ENCODE measurements at places on chromosomes 6 and 20. TPM values are rescaled to one million over a fixed set of nuclear protein-coding genes. Genes with fewer than 3 reads are reported as not detected.
A peak's percentile ranks its signal among the peaks of the same experiment; 100 is the strongest.

- no peak for ATAC-seq
Measured at GRCh38 chr6:127058027-127058426, 60.4 kb upstream of the RSPO3 start.

DNA sequence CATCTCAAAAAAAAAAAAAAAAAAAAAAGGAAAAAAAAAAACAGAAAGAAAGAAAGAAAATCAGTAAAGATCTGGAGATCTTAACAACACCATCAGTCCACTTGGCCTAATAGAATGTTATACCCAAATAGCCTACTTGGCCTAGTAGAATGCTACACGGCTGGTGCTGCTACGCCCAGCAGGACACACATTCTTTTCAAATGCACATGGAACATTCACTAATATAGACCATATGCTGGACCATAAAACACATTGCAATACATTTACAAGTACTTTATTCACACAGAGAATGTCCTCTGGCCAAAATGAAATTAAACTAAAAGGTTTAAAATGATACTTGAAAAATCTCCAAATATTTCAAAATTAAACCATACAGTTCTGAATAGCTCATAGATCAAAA is 80.0 kb upstream of the TNFAIP3 start:
- ATAC-seq, result no peak

The NRSN1 gene
- total RNA-seq, result 0.15 TPM

DNA sequence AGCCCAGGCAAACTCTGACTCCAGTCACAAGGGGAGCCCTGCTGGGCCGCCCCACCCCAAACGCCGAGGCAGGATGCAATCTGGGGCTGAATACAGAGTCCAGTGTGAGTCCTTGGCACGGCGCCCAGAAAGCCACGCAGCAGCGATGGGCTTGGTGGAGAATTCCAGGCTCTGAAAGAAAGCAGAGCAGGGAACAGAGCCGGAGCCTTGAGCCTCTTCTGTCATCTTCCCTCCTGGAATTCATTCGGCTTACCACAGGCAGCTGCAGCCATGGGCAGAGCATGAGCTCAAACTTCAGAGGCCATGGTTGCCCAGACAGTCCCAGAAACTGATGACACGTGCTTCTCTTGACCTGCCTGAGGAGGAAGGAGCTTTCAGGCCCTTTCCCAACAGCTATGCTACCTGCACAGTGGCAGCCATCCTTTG is 441.1 kb upstream of the JARID2 start:
- ATAC-seq, result peak; percentile 69

The TINAG gene
- total RNA-seq, result not detected

- no peak for ATAC-seq
Measured at GRCh38 chr6:27882624-27883023, 29.6 kb downstream of the OR2B2 start.

The CNBD2 gene
- 5.6 TPM for total RNA-seq

DNA sequence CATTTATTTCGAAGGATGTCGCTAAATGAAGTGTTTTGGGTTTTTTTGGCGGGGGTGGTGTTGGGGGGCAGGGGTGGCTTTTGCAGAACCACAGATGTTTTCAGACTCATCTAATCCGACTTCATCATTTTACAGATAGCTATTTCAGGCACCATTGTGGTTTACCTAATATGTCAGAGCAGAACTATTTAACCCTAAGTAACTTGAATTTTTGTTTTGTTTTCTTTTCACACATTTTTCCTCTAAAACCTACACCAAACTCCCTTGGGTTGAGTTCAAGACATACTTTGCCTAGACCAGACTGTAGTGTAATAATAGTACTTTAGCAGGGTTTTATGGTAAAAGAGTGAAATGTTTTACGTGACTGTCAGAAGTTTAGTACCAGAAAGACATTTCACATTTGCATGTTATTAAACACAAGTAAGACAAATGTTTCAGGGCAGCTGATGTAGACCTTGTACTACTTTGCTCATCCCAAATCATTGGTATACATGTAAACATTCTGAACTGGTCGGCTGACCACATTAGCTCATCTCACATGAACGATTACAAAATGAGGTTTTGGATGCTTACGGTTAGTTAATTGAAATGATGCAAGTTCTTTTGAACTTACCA is 37.7 kb downstream of the MAP3K4 start:
- ATAC-seq, result no peak

GRCh38 chr6:153800580-153801188 is 238.4 kb upstream of the OPRM1 start:
- no peak for ATAC-seq

DNA sequence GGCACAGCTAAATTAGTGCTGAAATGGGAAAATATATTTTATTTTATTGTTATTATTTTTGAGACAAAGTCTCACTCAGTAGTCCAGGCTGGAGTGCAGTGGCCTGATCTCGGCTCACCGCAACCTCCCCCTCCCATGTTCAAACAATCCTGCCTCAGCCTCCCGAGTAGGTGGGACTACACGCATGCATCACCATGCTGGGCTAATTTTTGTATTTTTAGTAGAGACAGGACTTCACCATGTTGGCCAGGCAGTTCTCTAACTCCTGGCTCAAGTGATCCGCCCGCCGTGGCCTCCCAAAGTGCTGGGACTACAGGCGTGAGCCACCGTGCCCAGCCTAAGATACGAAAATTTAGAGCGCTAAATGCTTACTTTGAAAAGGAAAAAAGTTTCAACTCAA is 4.8 kb downstream of the RAB23 start:
- no peak for ATAC-seq

DNA sequence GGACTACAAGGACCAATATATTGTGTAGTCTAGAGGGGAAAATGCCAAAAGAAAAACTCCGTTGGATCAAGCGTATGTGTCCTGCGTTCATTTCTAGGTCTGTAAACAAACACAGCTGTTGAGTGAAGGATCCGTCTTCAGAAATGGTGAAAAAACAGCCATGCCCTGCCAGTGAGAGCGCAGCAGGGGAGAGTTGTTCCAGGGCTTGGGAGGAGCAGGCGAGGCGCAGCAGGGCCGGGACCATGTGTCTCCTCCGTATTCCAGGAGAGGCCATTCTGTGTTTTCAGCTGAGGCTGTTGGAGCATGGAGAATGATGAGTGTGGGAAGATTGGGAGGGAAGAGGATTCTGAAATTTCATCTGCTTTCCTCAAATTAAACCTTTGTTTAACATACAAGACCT is 38.0 kb downstream of the BMP6 start:
- no peak for ATAC-seq

DNA sequence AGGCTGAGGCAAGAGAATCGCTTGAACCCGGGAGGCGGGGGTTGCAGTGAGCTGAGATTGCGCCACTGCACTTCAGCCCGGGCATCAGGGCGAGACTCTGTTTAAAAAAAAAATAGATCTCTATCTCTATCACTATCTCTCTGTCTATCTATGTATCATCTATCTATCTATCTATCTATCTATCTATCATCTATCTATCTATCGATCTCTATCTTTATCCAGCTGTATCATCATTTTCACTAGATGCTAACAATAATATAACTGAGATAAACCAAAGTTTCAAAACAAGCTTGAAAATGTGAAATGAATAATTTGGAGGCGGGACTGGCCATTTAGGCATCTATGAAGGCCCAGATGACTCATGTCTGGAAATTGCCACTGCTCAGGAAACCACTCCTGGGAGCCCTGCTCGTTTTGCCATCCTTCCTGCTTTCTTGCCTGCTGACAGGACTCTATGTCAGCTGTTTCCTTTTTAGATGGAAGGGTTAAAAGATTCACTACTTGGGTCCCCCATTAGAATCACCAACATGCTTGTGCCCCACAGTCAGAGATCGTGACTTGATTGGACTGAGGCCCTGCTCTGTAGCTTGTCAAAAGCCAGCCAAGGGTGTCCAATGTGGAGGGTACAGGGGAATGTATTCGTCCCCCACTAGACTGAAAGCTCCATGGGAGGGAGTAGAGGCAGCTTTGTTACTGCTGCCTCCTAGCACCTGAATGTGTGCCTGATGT is 61.7 kb downstream of the UTRN start:
- ATAC-seq, result no peak

- ATAC-seq, result no peak
Measured at GRCh38 chr6:135291288-135292076, 110.4 kb downstream of the MYB start.

The TNNC2 gene
- 1.3 TPM for total RNA-seq

DNA sequence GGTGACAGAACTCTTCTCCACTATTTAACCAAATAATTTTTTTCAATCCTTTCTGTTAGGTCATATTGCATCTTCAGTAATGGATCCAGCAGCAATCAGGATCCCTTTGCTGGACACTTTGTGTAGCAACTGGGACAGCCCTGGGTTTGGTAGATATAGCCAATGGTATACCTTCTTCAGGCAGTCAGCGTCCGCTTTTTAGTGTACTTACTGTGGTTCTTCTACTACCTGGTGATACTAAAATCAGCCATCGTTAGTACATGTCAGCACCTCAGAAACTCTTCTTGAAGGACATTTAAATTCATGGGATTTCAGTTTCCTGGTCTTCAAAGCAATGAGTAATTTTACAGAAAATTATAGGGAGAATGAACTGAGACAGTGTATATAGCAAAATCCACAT is 93.5 kb downstream of the ADGRG6 start:
- ATAC-seq, result no peak

DNA sequence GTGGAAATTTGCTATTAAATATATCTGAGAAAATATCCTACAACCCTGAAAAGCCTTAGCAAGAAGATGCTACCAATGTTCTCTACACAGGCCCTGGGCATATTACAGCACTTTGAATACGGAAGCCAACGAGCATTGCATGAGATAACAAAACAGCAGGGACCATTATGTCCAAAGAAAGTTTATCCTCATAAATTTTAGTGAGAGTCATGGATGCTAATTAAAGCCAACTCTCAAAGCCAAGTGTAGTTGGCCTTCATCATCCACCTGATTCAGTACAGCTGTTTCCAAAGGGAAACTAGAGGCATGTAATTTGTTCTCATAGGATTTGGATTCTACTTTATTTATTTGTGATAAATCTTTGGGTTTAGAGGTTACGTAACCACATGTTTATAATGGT is 564.8 kb downstream of the RFPL4B start:
- ATAC-seq, result peak; percentile 46

The FLRT3 gene
- total RNA-seq, result 1.2 TPM

GRCh38 chr6:140183881-140184280 is 809.4 kb upstream of the CITED2 start:
- no peak for ATAC-seq

The ZC2HC1B gene
- total RNA-seq, result not detected

The LST1 gene
- 7.5 TPM for total RNA-seq

GRCh38 chr6:35544769-35545361 is 32.2 kb upstream of the TULP1 start:
- no peak for ATAC-seq

The SALL4 gene
- total RNA-seq, result not detected

DNA sequence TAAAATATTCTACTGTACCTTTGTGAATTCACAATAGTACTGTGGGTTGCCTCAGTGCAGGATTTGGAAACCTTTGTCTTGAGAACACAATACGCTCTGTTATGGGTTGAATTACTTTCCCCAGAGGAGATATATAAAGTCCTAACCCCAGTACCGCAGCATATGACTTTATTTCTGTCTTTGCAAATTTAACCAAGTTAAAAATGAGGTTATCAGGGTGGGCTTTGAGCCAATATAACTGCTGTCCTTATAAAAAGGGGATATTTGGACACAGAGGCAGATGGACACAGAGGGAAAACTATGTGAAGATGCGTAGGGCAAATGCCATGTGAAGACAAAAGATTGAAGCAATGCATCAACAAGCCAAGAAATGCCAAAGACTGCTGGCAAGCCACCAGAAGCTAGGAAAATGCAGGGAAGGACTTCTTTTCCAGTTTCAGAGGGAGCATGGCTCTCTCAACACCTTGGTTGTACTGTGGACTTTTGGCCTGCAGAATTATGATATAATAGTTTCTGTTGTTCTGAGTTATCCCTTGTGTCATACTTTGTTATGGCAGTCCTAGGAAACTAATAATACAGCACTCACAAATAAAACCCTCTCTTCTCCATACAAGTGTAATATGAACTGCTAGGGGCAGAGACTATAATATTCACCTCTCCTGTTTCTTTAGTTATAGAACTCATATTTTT is 292.6 kb upstream of the SPTLC3 start:
- ATAC-seq, result no peak

DNA sequence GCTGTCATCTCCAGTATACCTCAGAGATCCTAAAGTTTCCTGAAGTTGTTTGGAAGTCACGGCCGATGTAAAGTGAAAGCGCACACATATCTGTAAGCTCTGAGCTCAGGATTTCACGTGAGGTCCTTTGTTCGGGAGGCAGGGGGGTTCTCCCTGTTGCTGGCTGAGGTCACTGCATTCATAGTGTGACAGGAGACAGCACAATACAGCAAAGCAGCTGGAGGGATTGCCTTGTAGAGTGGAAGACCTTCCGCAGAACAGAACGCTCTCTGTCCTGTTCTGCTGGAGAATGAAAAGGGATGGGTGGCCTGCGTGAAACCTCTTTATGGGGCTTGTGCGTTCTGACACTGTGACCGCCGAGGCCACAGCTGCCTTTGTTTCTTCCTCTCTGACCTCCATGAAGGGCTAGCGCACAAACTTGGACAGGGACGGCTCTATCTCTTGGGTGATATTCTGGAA is 13.4 kb upstream of the SERPINB1 start:
- no peak for ATAC-seq

The PRRT1 gene
- total RNA-seq, result 4.8 TPM

GRCh38 chr6:45663251-45664221 is 285.8 kb upstream of the SUPT3H start:
- ATAC-seq, result no peak

The OTOR gene
- total RNA-seq, result not detected

DNA sequence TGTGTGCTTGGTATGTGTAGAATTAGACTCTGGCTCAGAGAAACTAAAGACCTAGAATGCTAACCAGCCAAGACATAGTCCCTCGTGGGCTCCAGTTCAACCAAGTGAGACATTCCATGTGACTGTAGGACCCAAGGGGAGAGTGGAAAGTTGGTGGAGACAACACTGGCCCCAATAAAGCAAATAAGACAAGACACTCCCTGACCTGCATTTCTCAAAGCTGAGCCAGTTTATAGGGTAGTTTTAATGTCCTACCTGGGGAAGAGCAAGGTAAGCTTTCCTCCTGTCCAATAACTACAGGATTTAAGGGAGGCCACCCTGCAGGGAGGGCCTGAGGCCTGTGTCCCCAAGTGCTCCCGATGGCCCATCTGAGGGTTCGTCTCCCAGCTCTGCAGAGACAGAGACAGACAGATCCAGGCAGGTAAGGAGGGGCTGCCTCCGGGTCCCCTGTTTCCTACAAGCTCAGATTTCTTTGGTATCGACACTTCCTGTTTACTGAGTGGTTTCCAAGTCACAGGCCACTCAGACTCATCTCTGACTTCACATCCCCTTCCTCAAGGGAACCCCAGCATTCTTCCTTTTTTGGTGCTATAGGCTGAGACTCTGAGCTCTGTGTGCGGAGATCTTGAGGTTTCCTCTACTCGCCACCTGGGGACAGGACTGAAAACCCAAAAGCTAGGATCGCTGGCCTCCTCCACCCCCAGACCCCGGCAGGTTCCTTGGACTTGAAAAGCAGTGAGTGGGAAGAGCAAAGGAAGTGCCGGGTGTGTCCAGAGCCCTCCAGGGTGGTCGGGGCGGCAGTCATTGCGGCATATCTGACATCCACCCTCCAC is 92.4 kb downstream of the PRND start:
- peak; percentile 55 for ATAC-seq

- peak; percentile 81 for ATAC-seq
Measured at GRCh38 chr6:73585566-73586415, 65.0 kb upstream of the EEF1A1 start.

The PDE7B gene
- total RNA-seq, result 3.6 TPM

Measured in gastroesophageal sphincter (tissue), 4 donors.